ENCODE measurements at places on chromosomes 1 and 21. TPM values are rescaled to one million over a fixed set of nuclear protein-coding genes. Genes with fewer than 3 reads are reported as not detected.

DNA sequence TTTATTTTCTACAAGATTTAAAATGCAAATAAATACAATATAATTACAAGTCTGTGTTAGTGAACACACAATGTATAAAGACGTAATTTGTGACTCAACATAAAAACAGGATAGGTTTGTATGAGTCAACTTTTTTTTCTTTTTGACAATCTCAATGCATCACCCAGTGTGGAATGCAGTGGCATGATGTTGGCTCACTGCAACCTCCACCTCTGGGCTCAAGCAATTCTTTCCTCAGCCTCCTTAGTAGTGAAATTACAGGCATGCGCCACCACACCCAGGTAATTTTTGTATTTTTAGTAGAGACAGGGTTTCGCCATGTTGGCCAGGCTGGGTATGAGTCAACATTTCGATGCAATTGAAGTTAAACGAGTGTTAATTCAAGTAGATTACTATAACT lies 5.9 kb upstream of the SPRR2E start:
- no peak for DNase-seq

DNA sequence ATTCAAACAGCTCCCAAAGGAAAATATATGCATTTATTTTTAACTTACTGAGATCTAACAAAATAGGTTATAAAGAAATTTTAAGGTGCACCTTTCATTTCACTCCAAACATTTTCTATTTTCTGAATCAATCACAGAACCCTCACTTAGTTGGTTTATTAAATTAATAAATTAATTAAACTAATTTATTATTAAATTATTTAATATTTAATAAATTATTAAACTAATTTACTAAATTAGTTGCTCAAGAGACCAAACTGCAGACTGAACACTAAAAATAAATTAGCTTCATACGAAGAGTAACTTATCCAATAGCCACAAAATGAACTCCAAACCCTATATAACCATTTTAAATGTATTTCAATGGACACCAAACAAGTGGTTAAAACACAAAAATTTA lies 68.0 kb downstream of the PRPF38A start:
- no peak for DNase-seq

DNA sequence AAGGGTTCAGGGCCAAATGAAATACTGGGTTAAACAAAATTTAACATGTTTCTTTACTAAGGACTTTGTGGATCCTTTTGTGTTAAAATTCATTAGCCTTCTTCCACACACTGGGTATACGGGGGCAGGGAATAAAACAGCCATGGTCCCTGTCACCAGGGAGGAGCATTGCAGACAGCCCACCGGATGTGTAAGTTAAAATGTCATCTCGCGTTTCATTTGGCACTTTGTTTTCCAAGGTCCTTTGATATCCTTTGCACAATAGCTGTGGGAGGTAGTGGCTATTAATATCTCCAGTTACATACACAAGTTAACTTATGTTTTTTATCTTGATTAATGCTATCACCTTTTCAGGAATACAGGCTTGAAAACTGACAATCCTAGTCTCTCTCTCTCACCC lies 172.7 kb downstream of the BARHL2 start:
- no peak for DNase-seq

- no peak for DNase-seq
These were observed 1272.7 kb downstream of the KCNT2 start for GRCh38 chr1:195335541-195335940.

- DNase-seq = peak; percentile 85
These were observed at the start of gene SLC6A9 for GRCh38 chr1:44031252-44032169. SLC6A9 (minus strand) TSS chr1:44031462; CDS start chr1:44024277, 7,185 bp downstream.

- DNase-seq = peak; percentile 3
These were observed 33.8 kb upstream of the FCRL3 start for GRCh38 chr1:157734321-157734720.

GRCh38 chr21:19123053-19123452 lies 719.5 kb upstream of the TMPRSS15 start:
- DNase-seq = no peak

- no peak for DNase-seq
These were observed 72.6 kb upstream of the ARHGAP29 start for GRCh38 chr1:94309829-94310569.

- no peak for DNase-seq
These were observed 5.2 kb downstream of the ZNF687 start for GRCh38 chr1:151287341-151287699.

FCRLA gene
- total RNA-seq = 1.4 TPM
